ENCODE measurements at places on chromosomes 7 and 10. TPM values are rescaled to one million over a fixed set of nuclear protein-coding genes. Genes with fewer than 3 reads are reported as not detected.

GRCh38 chr7:75900617-75901315 lies 14.2 kb upstream of the POR start:
- DNase-seq: no peak

The CALHM1 gene
- 0.31 TPM for total RNA-seq

The ELN gene
- total RNA-seq: 16.6 TPM

GRCh38 chr7:83738291-83738835 lies 89.4 kb upstream of the SEMA3E start:
- no peak for DNase-seq

Measured in myocyte (in vitro differentiated cells).